Tongue (tissue), 3 donors: ENCODE measurements at places on chromosomes 11 and 22. TPM values are rescaled to one million over a fixed set of nuclear protein-coding genes. Genes with fewer than 3 reads are reported as not detected.

DNA sequence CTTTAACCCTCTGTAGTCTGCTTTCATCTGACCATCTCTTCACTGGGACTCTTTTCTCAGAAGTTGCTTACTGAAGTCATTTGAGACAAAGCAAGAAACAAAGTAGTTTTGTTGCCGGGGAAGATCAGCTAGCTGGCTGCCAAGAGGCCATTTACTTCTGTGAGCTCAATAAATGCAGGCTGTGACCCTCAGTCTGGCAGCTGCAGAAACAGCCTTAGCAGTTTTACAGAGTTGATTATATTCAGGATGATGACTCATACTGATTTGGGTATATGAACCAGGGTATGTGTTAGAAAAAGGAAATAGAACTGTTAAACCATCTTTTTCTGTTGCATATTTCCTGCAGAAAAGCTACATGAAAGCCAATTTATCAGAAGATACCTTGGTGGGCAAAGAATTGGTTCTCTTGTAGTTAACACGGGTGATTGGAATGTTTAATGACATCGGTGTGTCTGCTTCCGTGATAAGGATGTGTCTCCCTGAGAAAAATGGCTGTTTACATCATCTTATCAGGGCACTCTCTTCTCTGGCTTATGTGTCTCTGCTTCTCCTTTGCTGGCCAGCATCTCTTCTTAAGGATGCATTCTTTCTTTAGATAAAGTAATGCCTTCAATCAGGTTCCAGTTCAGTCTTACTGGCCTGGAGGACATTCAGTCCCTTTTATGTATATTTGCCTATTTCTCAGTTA, 18.5 kb downstream of the FIBIN start:
- peak; percentile 93 for DNase-seq

DNA sequence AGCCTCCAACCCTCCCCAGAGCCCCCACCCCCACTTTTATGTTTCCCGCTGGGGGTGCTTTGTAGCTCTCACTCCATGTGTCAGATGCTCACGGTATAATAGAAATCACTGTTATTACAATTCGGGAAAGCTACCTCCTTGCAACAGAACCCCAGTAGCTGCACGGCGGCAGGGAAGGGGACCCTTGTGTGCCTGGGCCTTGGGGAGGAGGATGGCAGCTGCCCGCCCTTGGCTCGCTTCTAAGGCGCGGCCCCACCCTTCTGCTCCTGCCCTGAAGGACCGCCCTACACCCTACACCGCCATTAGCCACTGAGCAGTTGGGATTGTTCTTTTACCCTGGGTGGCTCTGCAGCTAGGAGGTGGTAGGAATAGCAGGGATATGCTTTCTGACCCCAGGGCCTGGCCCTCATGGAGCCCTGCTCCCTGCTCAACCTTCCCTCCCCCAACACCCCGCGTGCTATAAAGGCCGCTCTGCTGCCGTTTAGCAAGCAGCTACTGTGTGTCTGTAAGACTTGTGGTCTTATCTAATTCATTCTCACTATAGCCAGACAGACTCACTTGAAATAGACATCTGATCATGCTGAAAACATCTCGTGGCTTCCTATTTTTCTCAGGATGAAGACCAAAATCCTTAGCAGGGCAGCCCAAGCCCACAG, 219.7 kb downstream of the CEP164 start:
- DNase-seq, result no peak

DNA sequence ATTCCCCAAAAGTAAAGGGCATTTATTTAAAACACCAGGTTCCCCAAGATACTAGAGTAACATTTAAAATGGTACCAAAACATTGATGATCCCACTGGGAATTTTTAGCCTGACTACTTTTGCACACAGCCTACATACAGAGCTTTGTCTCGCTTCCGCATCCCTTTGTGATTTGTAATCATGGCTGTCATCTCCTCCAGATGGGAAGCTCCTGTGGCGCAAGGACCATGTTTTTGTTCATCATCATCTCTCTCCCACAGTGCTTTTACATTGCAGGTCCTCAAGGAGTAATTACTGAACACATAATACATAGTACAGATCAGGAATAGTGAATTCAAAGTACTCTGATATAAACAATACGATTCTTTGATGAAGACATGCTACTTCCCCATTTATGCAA, 231.2 kb upstream of the MTNR1B start:
- no peak for DNase-seq

GRCh38 chr22:16955678-16956210, 52.3 kb downstream of the GAB4 start:
- DNase-seq, result peak; percentile 28

- no peak for DNase-seq
Measured at GRCh38 chr11:66727282-66728037, 1.6 kb downstream of the SPTBN2 start.

DNA sequence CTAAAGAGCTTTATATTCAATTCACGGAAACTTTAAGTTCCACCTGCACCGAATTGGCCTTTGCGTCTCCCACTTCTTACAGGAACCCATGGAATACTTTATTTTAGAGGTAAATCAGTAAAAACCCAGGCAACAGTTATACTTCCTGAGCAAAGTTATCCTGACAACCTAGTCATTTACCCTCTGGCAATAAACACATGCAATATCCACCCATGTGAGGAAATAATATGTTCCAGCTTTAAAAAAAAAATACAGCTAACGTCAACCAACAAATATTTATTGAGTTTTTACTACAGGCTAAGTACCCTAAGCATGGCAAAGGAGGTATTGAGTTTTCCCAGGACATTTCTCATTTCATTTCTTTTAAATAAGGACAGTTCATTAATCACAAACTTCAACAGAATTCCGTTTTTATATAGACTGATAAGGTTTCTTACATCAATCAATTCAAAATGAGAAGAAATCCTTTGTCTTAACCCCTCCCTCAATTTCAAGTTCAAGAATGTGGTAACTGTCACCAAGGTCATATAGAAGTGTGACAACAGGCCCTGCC, 38.3 kb upstream of the CCDC34 start:
- no peak for DNase-seq

DNA sequence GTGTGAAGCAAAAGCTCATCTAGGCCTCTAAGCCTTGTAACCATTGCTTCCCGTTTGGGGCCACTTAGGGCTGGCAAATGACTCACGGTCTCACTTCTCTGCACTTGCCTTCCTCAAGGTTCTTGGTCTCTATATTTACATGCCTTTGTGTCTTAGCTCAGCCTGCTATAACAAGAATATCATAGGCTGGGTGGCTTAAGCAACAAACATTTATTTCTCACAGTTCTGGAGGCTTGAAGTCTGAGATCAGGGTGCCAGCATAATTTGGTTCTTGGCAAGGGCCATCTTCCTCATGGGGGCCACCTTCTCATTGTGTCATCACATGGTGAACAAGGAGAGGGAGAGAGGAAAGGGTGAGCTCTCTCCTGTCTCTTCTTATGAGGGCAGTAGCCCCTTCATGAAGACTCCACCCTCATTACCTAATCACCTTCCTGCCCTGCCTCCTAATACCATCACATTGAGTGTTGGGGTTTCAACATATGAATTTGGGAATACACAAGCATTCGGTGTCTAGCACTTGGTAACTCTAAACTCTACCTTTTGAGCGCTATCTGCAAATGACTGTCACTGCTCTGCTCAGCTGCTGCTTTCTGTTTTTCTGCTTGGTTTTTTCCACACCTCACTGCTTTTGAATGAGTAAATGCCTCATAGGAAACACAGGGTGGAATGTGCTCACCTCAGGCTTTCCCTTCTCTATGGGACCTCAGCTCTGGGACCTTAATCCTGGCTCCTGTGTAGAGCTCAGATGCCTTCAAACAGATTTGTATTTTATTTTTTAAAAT, 16.2 kb upstream of the ME3 start:
- DNase-seq, result no peak

DNA sequence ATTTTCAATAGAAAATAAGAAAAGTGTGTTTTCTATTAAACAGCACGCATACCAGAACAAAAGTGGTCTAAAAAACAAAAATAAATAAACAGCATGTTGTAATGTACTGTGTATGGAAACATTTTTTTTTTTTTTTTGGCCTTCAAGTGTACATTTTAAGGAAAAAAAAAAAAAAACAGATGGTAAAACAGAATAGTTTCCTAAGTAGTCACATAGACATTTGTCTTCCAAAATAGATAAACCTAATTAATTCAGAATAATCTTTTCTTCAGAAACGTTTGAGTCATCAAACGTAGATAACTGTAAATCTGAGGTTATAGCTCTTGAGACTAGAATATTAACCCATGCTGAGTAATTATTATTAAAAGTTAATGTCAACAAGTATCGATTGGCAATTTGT, 396 bp upstream of the CFAP300 start:
- peak; percentile 38 for DNase-seq

DNA sequence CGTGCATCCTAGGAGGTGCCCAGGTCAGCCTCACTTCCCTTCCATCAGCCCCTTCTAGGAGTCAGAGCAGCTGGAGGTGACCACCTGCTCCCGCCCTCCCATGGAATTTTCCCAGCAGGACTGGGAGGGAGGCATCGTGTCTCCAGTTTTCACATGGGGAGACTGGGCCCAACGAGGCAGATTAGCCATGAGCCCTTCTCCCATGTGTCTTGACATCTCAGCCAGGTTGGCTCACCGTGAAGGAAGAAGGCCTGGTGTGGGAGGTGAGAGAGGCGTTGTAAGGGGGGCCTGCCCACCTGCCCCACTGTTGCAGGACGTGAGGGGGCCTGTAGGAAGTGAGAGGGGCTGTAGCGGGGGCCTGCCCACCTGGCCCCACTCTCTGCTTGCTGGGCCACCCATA, 1521.4 kb downstream of the BRD1 start:
- DNase-seq, result no peak

- no peak for DNase-seq
Measured at GRCh38 chr22:32696089-32696488, 105.4 kb upstream of the TIMP3 start.

DNA sequence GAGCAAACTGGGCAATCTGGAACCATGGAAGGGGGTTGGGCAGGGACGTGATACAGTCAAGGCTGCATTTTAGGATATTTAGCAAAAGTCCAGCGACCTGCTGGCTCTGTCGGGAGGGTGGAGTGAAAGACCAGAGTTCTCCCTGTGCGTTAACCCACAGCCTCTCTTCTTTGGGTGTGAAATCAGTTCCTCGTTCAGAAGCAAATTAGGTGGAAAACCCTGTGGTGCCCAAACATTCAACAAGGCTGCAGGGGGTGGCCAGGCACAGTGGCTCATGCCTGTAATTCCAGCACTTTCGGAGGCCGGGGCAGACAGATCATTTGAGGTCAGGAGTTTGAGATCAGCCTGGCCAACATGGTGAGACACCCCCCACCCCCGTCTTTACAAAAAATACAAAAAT, 5.9 kb downstream of the TMEM151A start:
- no peak for DNase-seq

- no peak for DNase-seq
Measured at GRCh38 chr11:106173291-106173690, 95.8 kb downstream of the AASDHPPT start.

GRCh38 chr11:126432525-126432924, 77.0 kb downstream of the ST3GAL4 start:
- no peak for DNase-seq

- no peak for DNase-seq
Measured at GRCh38 chr11:134665571-134666270, 253.7 kb upstream of the B3GAT1 start.

DNA sequence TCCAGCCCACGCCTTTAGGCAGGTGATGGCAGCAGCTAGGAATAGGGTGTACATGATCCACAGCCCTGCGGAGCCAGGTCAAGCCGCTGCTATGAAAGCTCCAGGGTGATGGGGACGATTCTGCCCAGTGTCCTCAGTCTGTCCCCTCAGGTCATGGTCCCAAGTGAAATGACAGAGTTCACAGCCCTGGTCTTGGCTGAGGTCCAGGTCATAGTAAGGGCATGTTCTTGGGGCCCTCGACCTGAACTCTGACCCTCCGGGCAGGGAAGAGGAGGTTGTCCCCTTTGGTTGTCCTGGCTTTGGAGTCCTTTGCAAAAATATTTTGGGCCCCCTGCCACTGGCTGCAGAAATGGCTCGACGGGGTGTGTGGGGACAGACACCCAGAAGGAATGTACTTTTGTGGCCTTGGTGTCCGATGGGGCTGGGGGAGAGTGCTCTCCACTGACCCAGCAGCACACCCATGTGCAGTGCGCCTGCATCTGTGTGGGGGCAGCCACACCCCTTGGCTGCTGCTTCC, 7.3 kb downstream of the C22orf31 start:
- DNase-seq, result no peak

GRCh38 chr22:23424031-23424430, 156.1 kb downstream of the IGLL1 start:
- DNase-seq, result no peak

GRCh38 chr22:31646186-31647019, 15.6 kb downstream of the PISD start:
- no peak for DNase-seq

Gene ANKK1
- 0.21 TPM for total RNA-seq

Gene TSGA10IP
- not detected for total RNA-seq

Gene PDGFB
- total RNA-seq, result 26.0 TPM

Gene CRYBB2
- 0.82 TPM for total RNA-seq

Gene ZNF74
- total RNA-seq, result 19.5 TPM

Gene SCGB1C1
- total RNA-seq, result not detected

Gene GSTP1
- total RNA-seq, result 431 TPM

Gene TCN1
- 40.5 TPM for total RNA-seq

Gene TRIM44
- total RNA-seq, result 15.5 TPM

Gene SEZ6L
- total RNA-seq, result 0.92 TPM
